Activated T-cell treated with anti-CD3 and anti-CD28 coated beads, Interleukin-2, amount 50 U/mL, for 4 hours (primary cell): ENCODE measurements at places on chromosomes 5 and 9. TPM values are rescaled to one million over a fixed set of nuclear protein-coding genes. Genes with fewer than 3 reads are reported as not detected.

- DNase-seq, result no peak
Observed at GRCh38 chr5:169703813-169704212, 66.7 kb downstream of the DOCK2 start.

GRCh38 chr9:132046456-132046855 lies 33.2 kb downstream of the MED27 start:
- no peak for DNase-seq

DNA sequence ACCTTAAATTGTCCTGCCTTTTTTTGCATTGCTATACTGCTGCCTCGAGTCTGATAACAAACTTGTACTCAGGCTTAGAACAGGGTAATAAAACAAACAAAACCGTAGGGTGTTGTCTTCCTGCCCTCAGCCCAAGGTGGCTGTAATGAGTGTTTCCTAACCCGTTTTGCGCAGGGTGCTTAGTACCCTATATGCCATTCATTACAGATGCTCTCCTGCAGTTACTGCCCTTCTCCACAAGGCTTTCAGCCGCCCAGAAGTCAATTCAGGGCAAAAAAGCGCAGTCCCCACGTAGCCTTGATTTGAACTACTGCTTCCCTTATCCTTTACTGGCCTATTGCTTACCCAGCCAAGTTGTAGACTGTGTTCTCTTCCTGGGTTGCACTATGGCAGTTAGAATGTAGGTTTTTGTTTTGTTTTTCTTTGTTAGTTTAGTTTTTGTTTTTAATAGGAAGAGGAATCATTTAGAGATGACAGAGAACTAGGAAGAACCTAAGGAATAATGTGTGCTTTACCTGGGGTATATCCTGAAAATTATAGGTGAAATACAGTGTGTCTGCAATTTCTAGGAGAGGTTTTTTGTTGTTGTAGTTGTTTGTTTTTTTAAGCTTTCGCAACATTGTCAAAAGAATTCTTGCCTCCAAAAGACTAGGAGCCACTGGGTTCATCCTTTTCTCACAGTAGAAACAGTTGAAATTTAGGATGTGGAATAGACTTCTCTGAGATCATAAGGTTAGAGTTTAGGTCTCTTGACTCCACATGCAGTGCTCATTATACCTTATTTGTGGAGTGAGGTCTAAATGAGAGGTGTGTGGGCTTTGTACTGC lies 1.3 kb downstream of the HMGXB3 start:
- DNase-seq, result peak; percentile 43

The KCNIP1 gene
- total RNA-seq, result not detected

DNA sequence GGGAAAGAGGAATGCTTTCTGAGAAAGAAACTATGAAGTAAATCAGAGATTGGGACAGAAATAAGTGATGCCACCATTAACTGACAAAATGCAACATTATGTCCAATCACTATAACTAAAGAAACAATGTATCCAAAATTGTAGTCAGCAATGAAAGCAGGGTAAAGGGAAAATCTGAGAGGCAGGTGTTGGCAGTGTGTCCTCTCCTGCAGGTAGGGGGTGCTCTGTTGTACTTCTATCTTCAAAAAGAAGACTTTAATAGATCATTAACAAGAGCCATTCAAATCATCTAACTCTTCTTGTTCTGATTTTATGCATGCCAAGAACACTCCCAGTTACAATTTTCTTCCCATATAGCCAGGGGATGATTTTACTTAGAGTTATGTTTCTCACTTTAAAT lies 1275.7 kb downstream of the PTPRD start:
- no peak for DNase-seq

The ZFAND5 gene
- total RNA-seq, result 141 TPM

DNA sequence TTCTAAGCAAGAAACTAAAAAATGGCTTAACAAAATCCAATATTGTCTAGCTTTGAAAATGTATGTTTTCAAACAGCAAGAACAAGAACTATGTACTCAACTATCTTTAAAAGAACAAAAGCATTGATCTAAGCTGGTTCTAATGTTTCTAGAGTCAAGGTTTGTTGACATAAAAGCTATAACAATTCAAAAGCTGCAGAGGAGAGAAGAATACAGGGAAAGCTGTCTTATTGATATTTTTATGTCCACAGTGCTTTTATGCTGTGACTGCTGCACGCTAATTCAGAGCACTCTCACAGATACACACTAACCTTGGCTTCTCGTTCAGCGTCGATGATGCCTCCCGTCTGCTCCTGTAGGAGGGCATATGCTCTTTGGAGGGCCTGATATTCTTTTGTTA lies 129.5 kb upstream of the DPYSL3 start:
- no peak for DNase-seq

DNA sequence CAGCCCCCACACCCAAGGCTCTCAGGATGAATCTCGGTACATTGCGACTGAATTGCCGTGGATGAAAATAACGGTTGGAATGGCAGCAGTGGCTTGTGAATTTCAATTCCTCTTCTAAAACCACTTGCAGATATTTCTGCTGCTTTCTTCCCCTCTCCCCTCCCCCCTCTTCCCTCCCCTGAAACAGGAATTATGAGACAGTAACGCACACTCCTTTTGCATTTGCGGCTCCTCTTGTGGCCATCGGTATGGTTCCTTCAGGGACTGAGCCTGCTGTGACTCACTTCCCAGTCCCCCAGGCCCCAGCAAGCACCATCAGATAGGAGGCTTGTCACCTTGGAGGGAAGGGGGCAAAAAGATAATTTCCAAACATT lies 9.7 kb downstream of the DCANP1 start:
- no peak for DNase-seq

The GRIN3A gene
- not detected for total RNA-seq

The BARHL1 gene
- total RNA-seq, result not detected

DNA sequence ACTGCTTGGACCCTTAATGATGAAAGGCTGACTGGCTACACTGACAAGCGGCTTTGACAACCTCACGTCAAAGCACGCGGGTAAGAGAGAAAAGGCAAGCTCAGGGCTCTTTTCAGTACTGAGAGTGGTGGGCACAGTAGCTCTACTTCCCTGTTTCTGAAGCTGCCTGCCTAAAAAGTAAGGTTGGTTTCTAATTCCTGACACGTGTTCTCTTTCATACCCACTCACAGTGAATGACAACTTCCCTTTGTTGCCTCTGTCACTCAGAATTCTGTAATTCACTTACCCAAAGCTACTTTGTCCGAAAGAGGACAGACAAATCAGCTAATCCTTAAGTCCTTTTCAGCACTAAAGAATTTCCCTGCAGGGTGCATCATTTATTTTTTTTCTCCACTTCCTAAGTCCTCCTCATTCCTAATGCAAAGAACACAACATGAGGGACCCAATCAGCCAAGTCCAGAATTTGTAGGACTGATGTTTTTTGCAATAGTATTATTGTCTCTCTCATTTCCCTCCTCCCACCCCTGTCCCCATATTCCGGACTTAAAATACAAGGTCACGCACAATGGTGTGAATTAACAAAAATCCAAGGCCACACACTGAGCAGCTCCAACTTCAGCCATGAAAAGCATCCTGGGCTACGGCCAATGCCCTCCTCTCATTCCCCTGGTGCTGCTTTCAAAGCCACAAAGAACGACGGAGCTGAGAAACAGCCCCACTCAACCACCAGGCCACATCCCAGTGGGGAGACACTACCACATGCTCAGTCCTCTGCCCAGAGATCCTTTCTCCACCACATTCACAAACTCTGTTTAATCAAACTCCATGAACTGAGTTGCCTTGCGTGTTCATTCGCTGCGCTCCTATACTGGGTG lies 221.0 kb downstream of the TSSK1B start:
- no peak for DNase-seq

DNA sequence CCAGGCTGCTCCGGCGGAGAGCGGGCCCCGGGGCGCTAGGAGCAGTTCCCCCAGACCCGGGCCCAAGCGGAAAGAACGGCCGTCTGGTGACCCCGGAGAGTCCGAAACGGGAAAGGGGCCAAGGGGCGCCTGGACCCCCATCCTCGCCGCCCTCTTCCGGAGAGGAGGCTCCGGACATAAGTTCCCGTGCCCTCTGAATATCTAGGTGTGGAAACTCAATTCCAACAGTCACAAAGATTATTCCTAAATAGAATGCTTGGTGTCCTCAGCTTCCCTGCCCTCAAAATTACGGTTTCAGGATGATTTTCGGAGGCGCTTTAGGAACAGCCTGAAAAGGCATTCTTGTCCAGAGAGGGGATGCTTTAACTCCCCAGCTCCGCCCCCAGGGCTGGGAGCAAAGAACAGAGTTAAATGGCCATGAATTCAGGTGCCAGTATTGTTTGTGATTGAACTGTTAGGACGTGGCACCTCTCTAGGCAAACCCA lies 681 bp upstream of the LHFPL2 start:
- no peak for DNase-seq

The PDGFRB gene
- total RNA-seq, result 0.19 TPM

- DNase-seq, result no peak
Observed at GRCh38 chr5:32278406-32278805, 34.3 kb downstream of the MTMR12 start.

DNA sequence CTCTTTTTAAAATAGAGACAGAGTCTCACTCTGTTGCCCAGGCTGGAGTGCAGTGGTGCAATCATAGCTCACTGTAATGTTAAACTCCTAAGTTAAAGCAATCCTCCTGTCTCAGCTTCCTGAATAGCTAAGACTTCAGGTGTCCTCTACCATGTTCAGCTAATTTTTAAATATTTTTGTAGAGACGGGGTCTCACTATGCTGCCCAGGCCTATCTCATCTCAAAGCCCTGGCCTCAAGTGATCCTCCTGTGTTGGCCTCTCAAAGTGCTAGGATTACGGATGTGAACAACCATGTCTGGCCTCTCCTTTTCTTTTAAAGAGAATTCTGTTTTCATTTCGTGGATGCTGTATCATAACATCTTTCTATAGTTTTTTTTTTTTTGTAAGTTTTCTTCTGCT lies 11.7 kb downstream of the STX17 start:
- no peak for DNase-seq

DNA sequence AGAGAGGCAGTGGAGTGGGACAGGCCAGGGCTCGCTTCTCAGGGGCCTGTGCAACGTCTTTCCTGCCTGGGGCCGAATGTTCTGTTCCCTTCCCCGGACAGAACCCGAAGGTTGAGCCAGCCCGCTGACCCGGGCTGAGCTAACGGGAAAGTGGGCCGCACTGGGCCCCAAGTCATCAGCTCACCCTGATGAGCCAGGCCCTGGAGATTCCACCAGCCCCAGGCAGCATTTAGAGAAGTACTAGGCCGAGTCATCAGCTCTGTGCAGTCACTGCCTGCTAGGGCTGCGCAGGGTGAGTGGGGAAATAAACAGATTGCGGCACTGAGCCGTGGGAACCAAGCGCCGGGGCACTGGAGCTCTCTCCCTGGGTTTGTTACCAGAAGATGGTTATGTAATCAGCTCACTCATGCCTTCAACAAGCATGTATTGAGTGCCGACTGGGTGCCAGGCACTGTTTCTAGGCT lies 29.1 kb upstream of the DUSP1 start:
- DNase-seq, result no peak

The C5orf52 gene
- total RNA-seq, result not detected

GRCh38 chr9:133124123-133124906 lies 3.3 kb upstream of the RALGDS start:
- DNase-seq, result no peak

GRCh38 chr5:141814064-141814964 lies 63.9 kb downstream of the PCDH1 start:
- DNase-seq, result peak; percentile 33

GRCh38 chr9:134548618-134549017 lies 93.0 kb upstream of the COL5A1 start:
- no peak for DNase-seq

- peak; percentile 7 for DNase-seq
Observed at GRCh38 chr9:111975709-111976108, 79.1 kb downstream of the UGCG start.

DNA sequence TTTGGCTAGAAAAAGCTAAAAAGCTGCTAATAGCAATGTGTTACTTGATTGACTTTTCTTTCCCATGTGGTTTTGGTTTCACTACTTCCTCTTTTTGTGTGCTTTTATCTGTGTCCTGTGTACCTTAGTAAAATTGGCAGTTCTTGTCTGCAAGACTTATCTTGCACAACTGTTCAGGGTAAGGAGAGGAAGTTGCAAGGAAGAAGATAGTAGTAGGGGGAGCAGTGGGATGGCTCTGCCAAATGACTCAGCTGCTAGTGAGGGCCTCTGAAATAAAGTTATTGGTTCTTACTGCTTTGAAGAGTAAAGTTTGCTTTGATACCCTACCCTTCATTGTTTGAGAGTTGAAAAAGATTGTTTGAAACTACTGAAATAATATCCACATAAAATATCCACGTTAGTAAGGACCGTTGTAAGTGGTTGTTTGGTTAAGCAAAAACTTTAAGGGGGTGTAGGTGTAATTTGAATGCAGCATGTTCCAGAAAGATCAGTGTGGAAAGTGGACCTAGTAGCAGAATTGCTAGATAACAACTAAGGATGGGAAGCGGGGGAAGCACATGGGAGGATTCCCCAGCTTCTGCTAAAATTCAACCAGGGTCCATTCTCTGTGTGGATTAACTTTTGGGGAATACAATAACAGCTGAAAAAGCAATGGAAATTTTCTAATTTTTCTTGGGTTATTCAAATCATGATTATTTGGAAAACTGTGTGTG lies 123.5 kb downstream of the SCAMP1 start:
- DNase-seq, result no peak

DNA sequence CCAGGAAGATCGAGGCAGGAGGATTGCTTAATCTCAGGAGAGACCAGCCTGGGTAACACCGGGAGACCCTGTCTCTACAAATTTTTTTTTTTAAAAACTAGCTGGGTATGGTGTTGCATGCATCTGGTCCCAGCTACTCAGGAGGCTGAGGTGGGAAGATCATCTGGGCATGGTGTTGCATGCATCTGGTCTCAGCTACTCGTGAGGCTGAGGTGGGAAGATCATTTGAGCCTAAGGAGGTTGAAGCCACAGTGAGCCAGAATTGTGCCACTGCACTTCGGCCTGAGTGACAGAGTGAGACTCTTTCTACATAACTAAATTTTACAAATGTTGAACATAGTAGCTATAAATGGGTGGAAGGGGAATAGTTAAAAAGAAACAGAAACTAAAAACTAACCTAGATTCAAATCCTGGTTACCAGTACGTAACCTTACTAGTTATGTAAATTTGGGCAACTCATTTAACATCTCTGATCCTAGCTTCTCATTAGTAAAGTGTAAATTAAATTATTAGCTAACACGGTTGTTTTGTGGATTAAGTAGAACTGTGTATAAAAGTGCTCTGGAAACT lies 41.7 kb downstream of the TMEM161B start:
- DNase-seq, result no peak

DNA sequence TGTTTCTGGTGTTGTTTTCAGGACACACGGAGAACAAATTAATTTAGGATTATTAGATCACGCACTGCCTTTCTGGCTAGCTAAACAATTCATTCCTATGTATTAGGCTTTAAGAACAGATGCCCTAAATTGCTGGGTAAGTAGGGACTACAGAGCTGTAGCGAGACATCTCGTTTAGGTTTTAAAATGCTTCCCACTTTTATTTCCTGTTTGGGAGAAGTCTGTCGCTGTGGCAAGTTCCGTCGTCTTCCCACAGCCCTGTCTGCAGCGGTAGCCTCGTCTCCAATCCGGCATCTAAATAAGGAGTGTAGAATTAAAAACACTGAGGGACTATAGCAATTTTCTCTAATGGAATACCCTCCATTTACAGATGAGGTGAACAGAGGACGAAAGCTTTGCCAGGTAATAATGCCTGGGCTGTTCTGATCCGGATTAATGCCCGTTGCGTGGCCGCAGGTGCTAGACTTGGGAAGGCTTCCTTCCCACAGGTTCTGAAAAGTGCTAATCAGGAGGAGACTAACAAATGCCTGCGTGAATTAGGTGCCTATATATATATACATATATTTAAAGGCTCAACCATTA lies 1.3 kb upstream of the TRIM36 start:
- no peak for DNase-seq

The ORM2 gene
- 0.84 TPM for total RNA-seq

- no peak for DNase-seq
Observed at GRCh38 chr5:76947082-76947503, 5.8 kb upstream of the CRHBP start.
